Thoracic aorta (tissue), 2 donors: ENCODE measurements at places on chromosomes 1 and 21. TPM values are rescaled to one million over a fixed set of nuclear protein-coding genes. Genes with fewer than 3 reads are reported as not detected.
A peak's percentile ranks its signal among the peaks of the same experiment; 100 is the strongest.

DNA sequence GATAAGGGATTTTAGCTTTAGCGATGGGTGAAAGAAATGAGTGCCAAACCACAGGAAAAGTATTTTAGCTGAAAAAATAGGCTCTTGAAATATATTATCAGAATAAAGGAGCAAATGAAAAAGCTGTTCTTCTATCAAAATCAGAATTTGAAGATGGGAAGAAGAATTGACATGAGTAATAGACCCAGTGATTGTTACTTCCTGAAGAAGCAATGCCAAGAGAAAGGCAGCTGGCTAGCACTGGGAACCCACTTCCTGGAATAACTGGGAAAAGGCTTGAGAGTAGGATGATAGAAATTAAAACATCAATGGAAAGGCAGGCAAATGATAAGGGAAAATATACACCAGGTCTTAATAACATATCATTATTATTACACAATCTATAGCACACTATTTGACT lies 29.9 kb upstream of the LYPLAL1 start:
- H3K4me1 ChIP-seq = no peaks in the 10 kb centered on the region
- H3K27me3 ChIP-seq = no peaks in the 10 kb centered on the region
- H3K4me3 ChIP-seq = no peak overlapping the region
- DNase-seq = no peak
- no peak overlapping the region for H3K27ac ChIP-seq
- H3K36me3 ChIP-seq = no peaks in the 10 kb centered on the region

GRCh38 chr1:151006327-151007052 lies at the start of gene MINDY1:
MINDY1 (minus strand) TSS chr1:151006902; CDS start chr1:151002617, 4,285 bp downstream.
- peak; percentile 24 for DNase-seq
- no peaks in the 10 kb centered on the region for H3K36me3 ChIP-seq
- no peaks in the 10 kb centered on the region for H3K27me3 ChIP-seq
- H3K27ac ChIP-seq = peak within 1 kb of the TSS; percentile 74
- H3K4me1 ChIP-seq = peaks cover 63% of the 10 kb centered on the region

GRCh38 chr1:211928290-211928801 lies 97.8 kb upstream of the LPGAT1 start:
- no peak overlapping the region for H3K27ac ChIP-seq
- H3K27me3 ChIP-seq = no peaks in the 10 kb centered on the region
- no peak overlapping the region for H3K4me3 ChIP-seq
- H3K4me1 ChIP-seq = no peaks in the 10 kb centered on the region

DNA sequence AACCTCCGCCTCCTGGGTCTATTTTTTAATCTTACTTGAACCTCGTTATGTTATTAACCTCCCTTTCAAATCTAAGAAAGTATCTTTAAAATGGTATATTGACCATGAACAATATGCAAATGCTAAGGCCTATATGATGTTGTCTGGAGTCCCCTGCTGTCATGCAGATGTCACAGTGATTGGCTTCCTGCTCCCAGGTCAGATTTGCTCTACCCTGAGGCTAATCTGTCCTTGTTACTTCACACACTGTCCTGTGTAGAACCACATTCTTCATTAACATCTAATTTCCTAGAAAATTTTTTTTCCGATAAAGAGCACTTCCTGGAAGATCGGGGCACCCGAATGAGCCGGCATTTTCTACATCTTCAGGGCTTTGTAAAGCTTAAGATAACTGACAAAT lies 306.6 kb downstream of the MRPL39 start:
- H3K36me3 ChIP-seq = no peaks in the 10 kb centered on the region
- no peak for DNase-seq
- no peaks in the 10 kb centered on the region for H3K4me1 ChIP-seq
- H3K27ac ChIP-seq = no peak overlapping the region
- no peak overlapping the region for H3K4me3 ChIP-seq

DNA sequence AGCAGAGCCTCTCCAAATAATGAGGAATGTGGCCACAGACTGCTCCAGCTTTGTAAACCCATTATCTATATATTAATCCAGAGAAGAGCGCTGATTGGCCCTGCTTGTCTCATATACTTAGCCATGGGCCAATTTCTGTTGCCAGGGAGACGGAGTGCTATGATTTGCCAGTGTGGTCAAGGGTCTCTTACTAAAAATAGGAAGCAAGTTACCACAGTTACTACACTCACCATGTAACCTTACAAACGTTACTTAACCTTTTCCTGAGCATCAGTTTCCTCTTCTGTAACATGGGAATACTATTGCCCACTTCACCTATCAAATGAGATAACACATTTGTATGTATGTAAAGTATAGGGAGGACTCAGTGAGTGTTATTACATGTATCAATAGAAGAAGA lies 7.7 kb upstream of the S100A2 start:
- peaks cover 5% of the 10 kb centered on the region for H3K4me1 ChIP-seq
- H3K27me3 ChIP-seq = no peaks in the 10 kb centered on the region
- peak overlapping the region; percentile 75 for H3K27ac ChIP-seq
- no peak overlapping the region for H3K4me3 ChIP-seq

- H3K36me3 ChIP-seq = no peaks in the 10 kb centered on the region
- peaks cover 27% of the 10 kb centered on the region for H3K4me1 ChIP-seq
- peak overlapping the region; percentile 64 for H3K4me3 ChIP-seq
- DNase-seq = no peak
These were observed 701 bp upstream of the INSRR start for GRCh38 chr1:156859523-156860112.

DNA sequence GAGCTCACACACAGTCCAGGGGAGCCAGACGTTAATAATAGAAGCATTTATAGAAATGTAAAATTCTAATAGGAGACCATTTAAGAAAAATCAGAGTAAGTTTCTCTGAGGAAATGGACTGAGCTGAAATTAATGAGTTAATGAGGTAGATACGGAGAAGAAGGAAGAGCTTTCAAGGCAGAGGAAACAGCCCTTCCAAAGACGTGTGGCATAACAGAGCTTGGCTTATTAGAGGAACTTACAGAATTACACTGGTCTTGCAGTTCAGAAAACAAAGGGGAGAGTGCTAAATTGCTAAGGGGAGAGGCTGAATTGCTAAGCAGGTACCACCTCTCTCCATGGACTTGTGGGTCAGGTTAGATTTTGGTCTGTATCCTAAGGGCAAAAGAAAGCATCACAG lies 8.2 kb upstream of the PIGK start:
- no peaks in the 10 kb centered on the region for H3K4me1 ChIP-seq
- no peak for DNase-seq
- no peak overlapping the region for H3K4me3 ChIP-seq
- no peaks in the 10 kb centered on the region for H3K27me3 ChIP-seq
- H3K36me3 ChIP-seq = no peaks in the 10 kb centered on the region
- H3K27ac ChIP-seq = no peak overlapping the region

DNA sequence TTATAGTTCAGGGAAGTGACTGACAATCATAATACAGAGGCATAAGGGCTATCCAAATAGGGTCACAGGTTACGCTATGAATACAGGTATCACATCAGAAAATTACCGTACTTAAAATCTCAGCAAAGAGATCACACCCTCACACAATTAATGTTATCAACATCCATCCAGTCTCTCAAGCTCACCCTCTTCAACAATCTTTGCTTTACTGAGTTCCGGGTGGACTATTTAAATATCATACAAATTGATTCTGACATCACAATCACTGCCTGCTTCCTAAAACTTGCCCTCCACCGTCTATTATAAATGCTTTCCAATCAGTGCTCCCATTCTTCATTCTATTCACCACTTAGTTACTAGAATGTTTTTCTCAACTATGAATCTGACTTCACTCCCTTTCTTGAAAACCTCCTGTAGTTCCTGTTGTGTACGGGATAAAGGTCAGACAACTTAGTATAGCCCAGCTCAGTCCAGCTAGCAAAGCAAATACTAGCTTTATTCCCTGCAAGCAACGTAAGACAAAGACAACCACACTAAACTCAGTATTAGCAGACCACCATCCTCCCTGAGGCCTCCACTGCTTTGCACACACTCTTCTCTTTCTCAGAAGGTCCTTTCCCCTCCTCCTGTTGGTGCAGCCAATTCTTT lies 398.7 kb downstream of the SMYD3 start:
- H3K4me3 ChIP-seq = no peak overlapping the region
- no peaks in the 10 kb centered on the region for H3K36me3 ChIP-seq
- H3K27me3 ChIP-seq = no peaks in the 10 kb centered on the region
- no peak for DNase-seq
- no peak overlapping the region for H3K27ac ChIP-seq
- H3K4me1 ChIP-seq = no peaks in the 10 kb centered on the region

DNA sequence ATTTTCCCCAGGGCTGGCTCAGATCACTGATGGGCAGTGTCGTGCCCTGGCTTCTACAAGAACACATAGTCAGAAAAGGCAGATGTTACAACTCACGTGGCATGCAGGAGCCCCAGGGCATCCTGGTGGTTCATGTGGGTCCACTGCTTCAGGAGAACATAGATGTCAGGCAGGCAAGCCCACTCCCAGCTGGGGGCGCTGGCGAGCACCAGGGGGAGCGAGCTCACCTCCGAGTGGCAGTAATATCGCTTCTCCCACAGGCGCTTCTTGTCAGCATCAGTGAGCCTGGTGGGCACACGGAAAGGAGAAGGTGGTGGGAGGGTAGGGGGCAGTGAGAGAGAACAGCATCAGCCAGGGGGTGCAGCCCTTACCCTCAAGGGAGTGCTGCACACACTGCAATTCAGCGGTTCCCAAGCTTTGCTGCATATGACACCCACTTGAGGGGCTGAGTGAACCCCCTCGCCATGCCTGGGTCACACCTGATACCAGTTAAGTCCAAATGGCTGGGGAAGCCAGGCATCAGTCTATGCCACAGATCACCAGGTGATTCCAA lies 34.3 kb upstream of the PPP1R15B start:
- no peak overlapping the region for H3K27ac ChIP-seq
- peaks cover 27% of the 10 kb centered on the region for H3K36me3 ChIP-seq

- H3K4me3 ChIP-seq = no peak overlapping the region
- no peaks in the 10 kb centered on the region for H3K4me1 ChIP-seq
- H3K27ac ChIP-seq = no peak overlapping the region
- no peak for DNase-seq
These were observed 16.9 kb downstream of the SLC35A3 start for GRCh38 chr1:99986656-99987225.

DNA sequence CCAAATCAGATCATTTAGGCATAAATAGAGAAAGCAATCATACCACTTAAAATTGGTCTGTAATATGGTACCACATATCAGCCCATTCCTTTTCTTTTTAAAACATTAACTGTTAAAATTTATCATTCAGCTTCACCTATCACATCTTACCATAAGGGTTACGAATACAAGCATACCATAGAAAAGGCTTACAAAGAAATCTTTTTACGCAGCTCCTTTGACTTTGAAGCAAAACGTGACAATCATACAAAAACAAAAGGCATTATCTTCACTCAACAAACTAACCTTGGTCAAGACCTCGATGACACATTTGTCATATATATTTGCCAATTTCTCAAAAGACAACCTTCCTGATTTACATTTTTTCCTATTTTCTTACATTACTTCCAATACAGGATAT lies 169.0 kb downstream of the SMYD3 start:
- H3K36me3 ChIP-seq = no peaks in the 10 kb centered on the region
- H3K4me1 ChIP-seq = no peaks in the 10 kb centered on the region
- H3K27ac ChIP-seq = no peak overlapping the region
- DNase-seq = no peak
- H3K27me3 ChIP-seq = no peaks in the 10 kb centered on the region

DNA sequence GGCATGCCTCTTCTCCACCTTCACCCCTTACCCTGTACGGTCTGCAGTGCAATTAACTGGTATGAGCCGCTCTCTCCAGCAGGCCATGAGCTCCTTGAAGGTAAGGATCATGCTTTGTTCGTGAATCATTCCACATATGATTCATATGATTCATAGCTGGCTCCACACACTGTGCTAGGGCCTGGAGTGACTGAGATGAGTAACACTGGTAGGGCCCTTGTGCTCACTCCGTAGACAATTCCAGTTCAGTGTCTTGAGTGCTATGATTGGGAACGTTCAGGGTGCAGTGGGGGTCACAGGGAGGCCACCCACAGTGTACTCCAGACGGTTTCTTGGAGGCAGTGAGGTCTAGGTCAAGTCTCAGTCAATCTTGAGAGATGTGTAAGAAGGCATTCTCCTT lies 239.8 kb downstream of the LMX1A start:
- no peak for DNase-seq
- no peak overlapping the region for H3K4me3 ChIP-seq
- H3K4me1 ChIP-seq = no peaks in the 10 kb centered on the region
- no peaks in the 10 kb centered on the region for H3K27me3 ChIP-seq
- no peaks in the 10 kb centered on the region for H3K36me3 ChIP-seq
- H3K27ac ChIP-seq = no peak overlapping the region

GRCh38 chr1:89273324-89273778 lies 691 bp upstream of the GBP5 start:
- peaks cover 21% of the 10 kb centered on the region for H3K4me1 ChIP-seq
- DNase-seq = no peak
- no peaks in the 10 kb centered on the region for H3K36me3 ChIP-seq
- no peaks in the 10 kb centered on the region for H3K27me3 ChIP-seq
- H3K27ac ChIP-seq = no peak overlapping the region
- H3K4me3 ChIP-seq = no peak overlapping the region

GRCh38 chr1:109137958-109138357 lies 24.0 kb downstream of the ELAPOR1 start:
- no peak overlapping the region for H3K27ac ChIP-seq
- H3K4me3 ChIP-seq = no peak overlapping the region
- no peaks in the 10 kb centered on the region for H3K4me1 ChIP-seq
- no peaks in the 10 kb centered on the region for H3K36me3 ChIP-seq
- no peak for DNase-seq
- H3K27me3 ChIP-seq = no peaks in the 10 kb centered on the region

GRCh38 chr1:2477791-2478499 lies 1.9 kb downstream of the PLCH2 start:
- no peak overlapping the region for H3K27ac ChIP-seq
- H3K4me3 ChIP-seq = no peak overlapping the region
- H3K4me1 ChIP-seq = no peaks in the 10 kb centered on the region
- DNase-seq = no peak

DNA sequence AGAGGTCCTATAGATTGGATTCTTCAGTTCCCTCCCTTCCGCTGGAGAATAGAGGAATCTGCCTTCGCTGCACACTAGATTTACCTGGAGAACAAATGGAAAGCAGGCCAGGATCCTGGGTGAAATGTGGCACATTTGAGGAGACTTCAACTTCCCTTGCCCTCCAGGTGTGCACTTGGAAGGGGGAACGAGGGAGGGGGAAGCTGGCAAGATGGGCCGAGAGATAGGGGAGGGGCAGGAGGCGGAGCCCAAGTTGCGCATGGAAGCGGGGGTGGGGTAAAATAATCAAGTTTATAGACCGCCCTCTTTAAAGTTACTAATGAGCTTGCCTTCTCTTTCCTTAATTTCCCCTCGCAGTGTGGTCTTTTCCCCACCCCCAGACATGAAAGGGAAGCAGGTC lies 155.7 kb upstream of the CAMK1G start:
- DNase-seq = no peak
- no peak overlapping the region for H3K27ac ChIP-seq
- no peaks in the 10 kb centered on the region for H3K36me3 ChIP-seq
- H3K4me1 ChIP-seq = no peaks in the 10 kb centered on the region
- no peaks in the 10 kb centered on the region for H3K27me3 ChIP-seq
- H3K4me3 ChIP-seq = no peak overlapping the region

Gene NR1I3
- total RNA-seq = not detected

Gene HLCS
- total RNA-seq = 17.5 TPM

Gene C1orf174
- 15.3 TPM for total RNA-seq

Gene AZIN2
- total RNA-seq = 5.6 TPM

Gene TMIGD3
- total RNA-seq = 20.0 TPM

Gene SPATA45
- total RNA-seq = not detected
